ENCODE measurements at places on chromosomes 7 and 10.

DNA sequence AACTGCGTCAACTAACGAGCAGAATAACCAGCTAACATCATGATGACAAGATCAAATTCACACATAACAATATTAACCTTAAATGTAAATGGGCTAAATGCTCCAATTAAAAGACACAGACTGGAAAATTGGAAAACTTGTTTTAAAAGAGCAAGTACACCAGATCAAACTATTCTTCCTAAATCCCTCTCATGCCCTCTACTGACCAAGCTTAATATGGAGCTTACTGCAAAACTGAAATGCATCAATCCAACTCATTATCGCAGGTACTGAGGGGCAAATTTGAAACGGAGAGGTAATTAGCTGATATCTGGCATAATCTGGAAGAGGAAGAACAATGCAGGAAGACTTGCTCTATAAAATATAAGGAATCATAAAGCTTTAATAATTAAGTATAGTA is 1223.8 kb downstream of the NXPH1 start:
- no peak for DNase-seq

DNA sequence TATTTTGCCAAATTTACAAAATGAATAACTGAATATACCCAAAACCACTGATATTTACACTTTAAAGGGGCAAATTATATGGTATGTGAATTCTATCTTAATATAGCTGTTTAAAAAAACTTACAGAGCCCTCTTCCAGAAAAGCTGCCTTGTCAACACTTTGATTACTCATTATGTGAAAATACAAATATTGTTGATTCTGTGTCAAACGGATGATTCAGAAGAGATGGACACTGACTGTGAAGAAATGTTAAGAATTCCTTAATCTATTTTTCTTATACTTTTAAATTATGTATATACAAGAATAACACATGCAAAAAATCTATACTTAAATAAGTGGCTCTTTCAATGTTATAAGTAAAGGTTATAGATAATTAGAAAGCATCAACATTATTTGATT is 41.5 kb downstream of the SMURF1 start:
- DNase-seq = no peak

- no peak for DNase-seq
Measured at GRCh38 chr7:107854989-107855388, 36.0 kb upstream of the DLD start.

GRCh38 chr7:30918676-30919075 is 7.0 kb downstream of the AQP1 start:
- DNase-seq = no peak

DNA sequence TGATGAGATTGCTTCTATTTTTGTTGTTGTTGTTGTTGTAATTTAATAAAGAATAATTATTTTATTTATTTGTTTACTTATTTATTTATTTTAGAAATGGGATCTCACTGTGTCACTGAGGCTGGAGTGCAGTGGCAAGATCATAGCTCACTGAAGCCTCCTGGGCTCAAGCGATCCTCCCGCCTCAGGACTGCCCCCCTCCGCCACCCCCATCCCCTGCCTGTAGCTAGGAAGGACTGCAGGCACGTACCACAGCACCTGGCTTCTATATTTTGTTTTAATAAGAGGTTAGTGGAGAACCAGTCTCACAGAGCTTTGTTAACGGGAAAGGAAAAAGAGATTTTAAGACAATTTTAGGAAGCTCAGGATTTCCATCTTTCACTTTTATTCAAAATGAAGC is 19.5 kb upstream of the SMC3 start:
- no peak for DNase-seq

DNA sequence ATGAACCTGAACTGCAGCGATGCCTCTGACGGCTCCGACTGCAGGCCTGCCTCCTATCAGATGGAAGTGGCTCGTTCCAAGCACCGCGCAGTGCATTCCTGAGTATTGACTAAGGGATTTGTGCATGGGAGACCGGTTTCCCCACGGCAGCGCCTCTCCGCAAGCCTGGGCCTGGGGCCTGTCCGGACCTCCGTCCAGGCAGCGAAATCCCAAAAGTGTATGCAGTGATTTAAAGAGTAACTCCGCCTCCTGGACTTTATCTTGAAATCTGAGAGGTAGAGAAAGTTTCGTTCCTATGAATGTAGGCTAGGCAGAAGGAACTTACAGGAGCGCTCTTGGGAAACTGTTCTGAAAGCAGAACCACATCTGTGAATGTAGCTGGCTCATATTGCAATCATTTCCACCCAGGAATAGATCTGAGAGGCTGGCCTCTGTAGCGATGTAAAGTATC is 106.2 kb upstream of the CELF2 start:
- DNase-seq = no peak

DNA sequence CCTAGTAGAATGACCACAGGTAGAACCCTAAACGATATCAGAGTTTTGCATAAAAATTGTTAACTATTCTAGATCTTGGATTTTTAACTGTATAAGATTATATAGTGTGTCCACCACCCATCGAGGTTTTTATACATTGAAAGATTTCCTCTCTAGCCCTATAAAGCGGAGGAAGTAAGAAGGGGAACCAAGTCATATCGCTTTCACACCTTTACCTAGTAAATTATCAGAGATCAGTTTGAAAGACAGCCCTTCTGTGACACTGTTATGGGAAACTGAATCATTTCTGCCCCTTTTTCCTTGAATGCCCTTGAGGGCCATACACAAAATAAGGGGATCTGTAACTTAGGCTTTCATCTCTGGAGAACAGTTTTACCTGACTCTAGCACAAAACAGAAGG is 8.3 kb upstream of the GPR37 start:
- no peak for DNase-seq

DNA sequence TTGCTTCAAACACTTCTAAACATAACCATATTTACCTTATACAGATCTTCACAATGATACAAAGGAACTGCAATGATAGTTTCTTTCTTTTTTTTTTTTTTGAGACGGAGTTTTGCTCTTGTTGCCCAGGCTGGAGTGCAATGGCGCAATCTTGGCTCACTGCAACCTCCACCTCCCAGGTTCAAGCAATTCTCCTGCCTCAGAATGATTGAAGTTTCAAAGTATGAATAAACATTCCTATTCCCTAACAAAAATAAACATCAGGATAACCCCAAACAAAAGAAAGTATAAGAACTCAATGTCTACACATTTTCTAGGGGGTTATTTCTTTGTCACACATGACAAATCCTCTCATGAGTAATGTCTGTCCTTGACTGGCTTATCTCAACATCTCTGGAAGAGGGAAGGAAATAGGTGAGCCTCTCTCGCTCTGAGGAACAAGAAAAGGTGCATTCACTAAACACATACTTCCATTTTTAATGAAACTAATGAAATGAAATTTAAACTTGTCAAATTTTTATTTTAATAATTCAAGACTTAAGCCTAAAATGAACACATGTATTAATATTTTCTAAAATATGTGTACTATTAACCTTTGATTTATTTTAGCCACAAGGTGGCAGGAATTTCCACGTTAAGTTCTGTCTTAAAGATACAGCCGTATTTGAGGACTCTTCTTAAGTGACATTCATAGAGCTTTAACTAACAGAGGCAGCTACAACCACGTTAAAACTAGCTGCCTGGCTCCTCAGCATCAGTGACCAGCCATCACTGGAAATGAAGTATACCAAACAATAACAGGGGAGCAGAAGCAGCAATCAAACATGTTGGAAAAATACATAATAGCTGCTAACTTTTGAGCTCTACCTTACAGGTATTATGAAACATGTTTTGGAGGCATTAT is 58.3 kb downstream of the MALSU1 start:
- peak; percentile 22 for DNase-seq

GRCh38 chr7:100493476-100494264 is 9.9 kb downstream of the NYAP1 start:
- DNase-seq = no peak

DNA sequence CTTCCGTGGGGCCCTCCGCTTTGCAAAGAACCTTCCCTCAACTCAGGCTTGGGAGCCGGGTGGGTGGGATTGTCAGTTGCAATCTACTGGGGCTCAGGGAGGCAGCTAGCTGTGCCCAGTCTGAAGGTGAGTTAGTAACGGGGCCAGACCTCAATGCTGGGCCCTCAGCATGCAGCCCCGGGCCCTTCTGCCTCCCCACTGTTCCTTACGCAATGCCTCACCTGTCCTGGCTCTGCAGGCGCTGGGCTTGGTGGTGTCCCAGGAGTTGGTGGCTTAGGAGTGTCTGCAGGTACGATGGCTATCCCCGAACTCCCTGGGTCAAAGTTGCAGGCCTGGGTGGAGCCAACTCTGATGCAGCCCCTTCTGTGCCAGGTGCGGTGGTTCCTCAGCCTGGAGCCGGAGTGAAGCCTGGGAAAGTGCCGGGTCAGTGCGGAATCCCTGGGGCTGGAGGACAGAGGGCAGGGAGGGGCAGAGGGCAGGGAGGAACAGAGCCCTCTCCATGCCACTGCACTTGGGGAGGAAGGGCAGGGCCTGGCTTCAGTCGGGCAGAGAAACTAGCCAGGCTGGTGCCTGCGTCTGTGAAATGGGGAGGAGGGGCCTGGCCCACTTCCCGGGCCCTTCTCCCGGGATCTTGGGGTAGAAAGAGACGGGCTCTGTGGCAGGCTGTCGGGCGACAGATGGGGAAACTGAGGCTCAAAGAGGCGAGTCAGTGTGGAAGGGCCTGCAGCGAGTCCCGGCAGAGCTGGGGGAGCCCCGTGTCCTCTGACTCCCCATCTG is 15.0 kb downstream of the ELN start:
- no peak for DNase-seq

- no peak for DNase-seq
Measured at GRCh38 chr7:2721842-2722241, 33.8 kb downstream of the AMZ1 start.

- no peak for DNase-seq
Measured at GRCh38 chr7:34747867-34748727, 90.1 kb downstream of the NPSR1 start.

- DNase-seq = no peak
Measured at GRCh38 chr10:6813856-6814255, 233.8 kb upstream of the PRKCQ start.

DNA sequence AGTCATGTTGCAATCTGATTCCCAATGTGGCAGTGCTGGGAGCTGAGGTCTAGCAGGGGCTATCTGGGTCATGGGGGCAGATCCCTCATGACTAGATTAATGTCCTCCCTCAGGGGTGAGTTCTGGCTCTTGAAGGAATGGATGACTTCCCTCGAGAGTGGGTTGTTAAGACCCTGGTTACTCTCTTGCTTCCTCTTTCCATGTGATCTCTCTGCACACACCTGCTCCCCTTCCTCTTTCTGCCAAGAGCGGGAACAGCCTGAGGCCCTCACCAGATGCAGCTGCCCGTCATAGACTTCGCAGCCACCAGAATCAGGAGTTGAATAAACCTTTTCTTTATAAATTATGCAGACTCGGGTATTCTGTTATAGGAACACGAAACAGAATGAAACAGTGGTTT is 37.8 kb downstream of the SFMBT2 start:
- DNase-seq = no peak

Data from HEK293T (cell line).